Hematopoietic multipotent progenitor cell treated with erythropoietin and hydrocortisone succinate and interleukin-3 and kit ligand, for 15 days (in vitro differentiated cells): ENCODE measurements at places on chromosomes 1 and 21.

DNA sequence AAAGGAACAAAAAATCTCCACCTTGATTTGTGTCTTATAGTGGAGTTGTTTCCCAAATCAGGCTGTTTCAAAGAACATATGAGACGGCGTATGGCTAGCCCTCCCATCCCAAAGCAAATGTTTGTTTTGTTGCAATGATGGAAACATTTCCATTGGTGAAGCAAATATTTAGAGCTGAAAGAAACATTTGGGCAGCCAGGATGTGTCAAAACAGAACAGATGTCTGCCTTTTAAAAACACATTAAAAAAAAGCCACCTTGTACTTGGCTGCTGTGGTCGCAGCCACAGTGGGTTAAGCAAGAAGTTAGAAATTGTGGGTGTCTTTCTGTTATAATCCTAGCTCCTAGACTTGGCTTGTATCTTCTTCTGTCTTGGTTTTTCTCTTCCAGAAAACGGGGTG, 116.3 kb downstream of the PEX14 start:
- DNase-seq: no peak

GRCh38 chr1:219086956-219087469, 86.7 kb upstream of the LYPLAL1 start:
- DNase-seq: no peak

DNA sequence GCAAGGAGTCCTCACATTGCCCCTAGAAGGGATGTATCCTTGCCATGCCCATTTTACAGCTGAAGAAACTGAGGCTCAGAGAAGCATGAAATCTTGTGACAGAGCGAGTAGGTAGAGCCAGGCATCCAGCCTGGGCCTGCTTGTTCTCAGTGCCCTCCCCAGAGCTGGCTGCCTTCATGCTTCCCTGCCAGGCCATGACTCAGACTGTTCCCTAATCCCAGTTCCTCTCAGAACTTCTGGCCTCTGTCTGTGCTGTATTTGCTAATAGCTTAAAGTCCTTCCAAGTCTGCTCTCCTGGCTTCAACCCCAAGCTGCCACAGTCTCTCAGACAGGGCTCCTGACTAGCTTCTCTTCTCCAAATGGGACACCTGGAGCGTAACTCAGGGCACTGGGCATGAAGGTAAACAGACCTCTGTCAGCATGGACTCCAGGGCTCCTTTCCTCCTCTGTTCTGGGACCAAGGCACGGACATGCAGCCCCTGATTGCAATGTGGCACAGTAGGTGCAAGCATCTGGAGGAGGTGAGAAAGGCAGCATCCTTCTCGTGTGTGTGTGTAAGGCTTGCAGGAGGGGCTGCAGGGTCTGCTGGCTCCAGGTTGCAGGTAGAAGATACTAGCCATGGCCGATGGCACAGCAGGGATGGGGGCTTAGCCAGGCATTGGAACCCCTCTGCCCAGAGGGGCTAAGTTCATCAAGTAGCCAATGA, 122.7 kb downstream of the HMGB4 start:
- DNase-seq: no peak

GRCh38 chr1:180233191-180234011, 3.3 kb downstream of the LHX4 start:
- DNase-seq: no peak

GRCh38 chr1:235513495-235514366, 9.5 kb upstream of the B3GALNT2 start:
- DNase-seq: peak; percentile 75

- no peak for DNase-seq
Measured at GRCh38 chr1:210830034-210831028, 303.6 kb downstream of the KCNH1 start.

GRCh38 chr1:246667773-246668172, 56.4 kb upstream of the SCCPDH start:
- no peak for DNase-seq

GRCh38 chr1:41122851-41123518, 101.5 kb upstream of the SLFNL1 start:
- peak; percentile 7 for DNase-seq

DNA sequence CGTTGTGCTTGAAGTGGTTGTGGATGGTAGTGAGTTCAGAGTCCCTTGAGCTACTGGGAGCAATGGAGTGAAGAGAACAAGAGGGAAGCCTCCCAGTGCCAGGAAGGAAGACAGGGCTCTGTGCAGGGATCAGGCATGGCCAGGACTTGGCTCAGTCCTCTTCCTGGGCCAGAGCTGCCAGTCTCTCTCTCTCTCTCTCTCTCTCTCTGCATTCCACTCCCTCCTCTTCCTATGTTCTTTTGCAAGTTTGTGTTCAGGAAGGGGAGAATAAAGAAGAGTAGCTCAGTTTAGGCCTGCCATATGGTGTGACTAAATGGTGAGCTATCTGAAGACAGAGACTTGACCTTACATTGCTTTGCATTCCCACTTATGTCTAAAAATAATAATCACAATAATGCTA, 20.5 kb upstream of the RPTN start:
- DNase-seq: no peak

- no peak for DNase-seq
Measured at GRCh38 chr1:35893051-35893879, 10.3 kb downstream of the AGO1 start.

DNA sequence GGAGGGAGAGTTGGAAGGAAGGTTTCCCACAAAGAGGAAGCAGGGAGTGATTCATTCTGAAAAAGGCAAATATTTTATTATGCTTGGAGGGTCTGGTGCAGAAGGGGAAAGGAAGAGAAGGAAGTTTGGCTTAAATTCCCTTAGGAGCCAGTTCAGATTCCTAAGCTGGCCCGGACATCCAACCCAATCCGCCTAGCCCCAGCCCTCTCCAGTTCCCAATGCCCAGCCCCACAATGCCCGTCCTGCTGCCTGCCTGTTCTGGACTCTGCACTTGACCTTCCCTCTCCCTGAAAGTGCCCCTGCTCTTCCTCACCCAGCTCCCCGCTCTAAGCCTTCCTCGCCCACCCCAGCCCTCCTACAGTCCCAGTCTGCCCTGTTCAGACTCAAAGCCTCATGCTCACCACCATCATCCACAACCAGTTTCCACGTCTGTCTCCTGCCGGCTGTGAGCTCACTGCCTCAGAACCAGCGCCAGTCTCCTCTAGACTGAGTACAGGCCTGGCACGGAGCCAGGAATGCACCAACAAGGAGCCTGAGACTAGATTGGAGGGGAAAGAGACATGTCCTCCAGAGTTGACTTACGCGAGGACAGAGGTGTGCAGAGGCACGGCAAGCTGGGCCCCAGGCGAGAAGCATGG, 18.9 kb downstream of the CAPN2 start:
- DNase-seq: peak; percentile 21

DNA sequence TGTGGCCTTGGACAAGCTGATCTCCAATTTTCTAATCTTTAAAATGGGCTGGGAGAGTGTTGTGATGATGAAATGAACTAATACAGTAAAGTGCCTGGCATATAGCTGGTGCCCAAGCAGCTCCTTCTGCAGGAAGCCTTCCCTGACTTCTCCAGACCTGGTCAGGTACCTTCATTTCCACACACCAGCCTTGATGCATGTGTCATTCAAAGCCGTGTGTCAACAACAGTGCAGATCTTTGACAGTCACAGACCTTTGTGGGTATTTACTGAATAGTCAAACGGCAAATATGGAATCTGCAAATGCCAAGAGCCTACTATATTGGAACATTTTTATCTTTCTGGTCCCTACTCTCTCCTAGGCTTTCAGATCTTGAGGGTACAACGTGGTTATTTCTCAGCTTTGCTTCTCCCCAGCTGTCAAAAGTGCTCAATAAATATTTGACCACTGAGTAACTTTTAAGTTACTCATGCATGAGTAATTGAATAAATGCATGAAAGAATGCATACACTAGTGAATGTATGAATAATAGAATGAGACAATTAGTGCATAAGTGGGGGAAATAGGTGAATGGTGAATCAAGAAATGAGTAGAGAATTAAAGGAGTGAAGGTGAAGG, 75.4 kb downstream of the MDM4 start:
- DNase-seq: no peak

DNA sequence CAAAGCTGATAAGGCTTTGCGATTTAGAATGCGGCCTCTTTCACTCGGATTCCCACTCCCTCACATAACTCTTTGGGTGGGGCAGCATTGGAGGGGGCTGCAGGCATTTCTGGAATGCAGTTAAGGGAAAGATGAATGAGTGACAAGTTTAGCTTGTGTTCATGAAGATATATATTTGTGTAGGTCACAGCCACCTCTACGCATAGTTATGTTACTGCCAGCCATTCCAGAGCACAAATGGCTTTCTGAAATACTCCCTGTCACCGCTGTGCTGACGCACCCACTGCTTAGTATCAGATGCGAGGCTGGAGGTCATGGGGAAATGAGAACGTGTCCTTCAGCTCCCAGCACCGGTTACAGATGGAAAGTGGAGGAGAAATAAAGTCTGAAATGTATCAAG, 54.1 kb upstream of the ATP1A1 start:
- no peak for DNase-seq

- DNase-seq: no peak
Measured at GRCh38 chr1:51000160-51000559, 30.1 kb downstream of the CDKN2C start.

DNA sequence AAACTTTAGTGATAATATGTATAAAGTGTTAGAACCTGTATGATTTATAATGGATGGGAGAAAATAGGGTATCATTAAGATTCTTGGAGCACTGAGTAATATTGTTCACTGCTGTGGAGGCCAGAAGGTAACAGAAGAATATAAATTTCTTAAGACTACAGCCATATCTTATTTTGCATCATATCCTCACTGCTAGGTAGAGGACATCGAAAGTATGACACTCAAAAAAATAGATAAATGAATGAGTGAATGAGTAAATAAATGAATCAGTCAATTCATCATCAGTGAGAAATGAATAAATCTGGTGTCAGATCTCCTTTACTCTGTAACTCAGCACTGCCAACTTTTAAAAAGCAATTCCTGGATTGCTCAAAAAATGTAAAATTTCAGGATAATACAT, 33.2 kb downstream of the RGS13 start:
- no peak for DNase-seq

GRCh38 chr1:176783309-176783708, 320.3 kb downstream of the PAPPA2 start:
- DNase-seq: no peak

GRCh38 chr1:241532864-241533263, 686 bp downstream of the KMO start:
- no peak for DNase-seq

DNA sequence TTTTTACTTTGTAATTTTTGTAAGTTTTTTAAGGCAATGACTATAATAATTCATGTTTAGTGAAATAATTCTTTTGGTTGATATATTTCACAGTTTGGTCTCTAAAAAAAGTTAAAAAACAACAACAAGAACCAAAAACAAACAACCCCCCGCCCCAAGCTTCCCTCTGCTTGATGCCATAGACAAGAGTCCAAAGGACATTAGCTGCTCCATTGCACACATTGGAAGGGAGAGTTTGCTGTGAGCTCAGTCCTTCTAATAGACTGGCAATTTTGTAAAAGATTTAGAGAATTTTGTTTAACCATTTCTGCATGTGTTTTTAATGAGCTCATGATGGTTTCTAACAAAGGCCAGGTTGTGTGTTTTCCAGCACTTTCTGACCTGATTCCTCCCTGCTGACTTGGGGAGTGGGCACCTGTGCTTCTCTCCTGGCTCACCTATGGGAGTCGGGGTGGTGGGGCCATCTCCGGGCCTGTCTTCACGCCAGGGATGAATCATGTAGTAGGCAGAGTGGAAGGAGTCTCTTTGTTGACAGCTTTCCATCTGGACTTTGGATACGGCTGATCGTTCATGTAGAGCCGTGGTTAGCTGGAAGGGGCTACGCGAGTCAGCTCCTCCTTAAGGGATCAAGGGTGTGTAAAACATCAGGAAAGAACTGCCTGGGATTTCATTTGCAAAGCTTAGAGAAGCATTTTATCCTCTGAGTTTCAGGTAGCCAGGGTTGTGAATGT, 14.1 kb downstream of the ZBTB18 start:
- no peak for DNase-seq

DNA sequence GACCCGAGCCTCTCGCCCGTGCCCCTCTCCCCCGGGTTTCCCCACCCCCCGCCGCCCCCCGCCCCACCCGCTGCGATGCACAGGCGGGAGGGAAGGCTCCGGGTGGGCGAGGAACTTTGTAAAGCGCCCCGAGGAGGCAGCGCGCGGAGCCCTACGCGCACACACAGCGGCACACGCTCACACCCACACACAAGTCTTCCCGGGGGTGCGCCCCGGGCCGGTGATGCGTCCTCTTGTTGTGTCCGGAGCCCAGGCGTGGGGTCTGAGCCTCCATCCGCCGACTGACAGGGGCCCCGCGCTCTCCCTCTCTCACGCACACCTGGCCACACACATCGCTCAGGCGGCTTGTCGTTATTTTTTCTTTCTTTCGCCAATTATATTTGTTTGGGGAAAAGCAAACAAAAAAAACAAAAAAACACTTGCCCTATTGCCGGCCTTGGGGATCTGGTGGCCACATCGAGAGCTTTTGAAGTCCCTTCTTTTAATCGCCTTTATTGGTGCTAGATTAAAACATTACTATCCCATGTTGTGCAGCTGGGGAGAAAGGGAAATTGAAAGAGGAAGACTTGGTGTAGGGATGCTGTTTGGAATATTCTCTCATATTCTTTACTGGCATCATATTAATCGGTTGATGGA, 770 bp downstream of the NTNG1 start:
- no peak for DNase-seq

DNA sequence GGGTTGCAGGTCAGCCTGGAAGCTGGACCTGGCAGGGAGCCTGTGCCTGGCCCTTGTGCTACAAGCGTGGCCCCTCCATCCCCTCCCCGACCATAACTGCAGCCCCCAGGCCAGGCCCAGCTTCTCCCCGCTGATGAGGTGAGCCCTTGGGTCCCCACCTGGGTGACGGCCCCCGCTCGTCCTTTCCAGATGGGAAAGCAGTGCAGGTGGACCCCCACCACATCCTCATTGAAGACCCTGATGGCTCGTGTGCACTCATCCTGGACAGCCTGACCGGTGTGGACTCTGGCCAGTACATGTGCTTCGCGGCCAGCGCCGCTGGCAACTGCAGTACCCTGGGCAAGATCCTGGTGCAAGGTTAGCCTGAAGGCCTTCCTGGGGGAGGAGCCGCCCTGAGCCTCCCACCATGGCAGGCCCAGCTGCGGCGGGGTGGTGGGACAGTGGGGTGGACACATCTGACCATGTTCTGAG, 56.9 kb downstream of the TRIM11 start:
- DNase-seq: no peak

GRCh38 chr1:229318056-229318455, 24.8 kb downstream of the CCSAP start:
- no peak for DNase-seq

- no peak for DNase-seq
Measured at GRCh38 chr1:70093250-70093975, 112.0 kb downstream of the LRRC40 start.

- DNase-seq: no peak
Measured at GRCh38 chr21:35924714-35925301, 135.5 kb downstream of the SETD4 start.
